CD4-positive, alpha-beta T cell treated with Interleukin-1 beta for 1 hour (primary cell): ENCODE measurements at places on chromosomes 13 and 19.

- no peak for DNase-seq
Measured at GRCh38 chr19:45976178-45976577, 2.5 kb upstream of the NOVA2 start.

- DNase-seq, result peak; percentile 65
Measured at GRCh38 chr19:7658219-7658686, 10.6 kb upstream of the RETN start.

DNA sequence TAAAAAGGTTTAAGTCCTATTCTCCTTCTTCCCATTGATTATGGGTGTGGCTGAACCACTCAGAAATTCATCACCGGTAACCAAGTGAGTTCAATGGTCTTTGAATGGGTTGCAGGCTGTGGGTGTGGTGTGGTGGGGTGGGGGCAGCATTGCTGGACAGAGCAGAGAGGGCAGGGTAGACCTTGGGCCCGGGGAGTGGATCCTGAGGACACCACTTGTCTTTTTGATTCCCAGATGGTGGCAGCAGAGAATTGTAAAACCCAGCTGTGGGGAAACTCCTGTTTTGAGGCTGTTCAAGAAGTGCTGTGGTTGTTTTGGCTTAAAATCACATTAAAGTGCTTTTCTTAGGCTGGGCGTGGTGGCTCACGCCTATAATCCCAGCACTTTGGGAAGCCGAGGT, 45.8 kb upstream of the RGCC start:
- DNase-seq, result peak; percentile 29

- DNase-seq, result peak; percentile 81
Measured at GRCh38 chr19:11422163-11423065, 3.3 kb upstream of the RGL3 start.

DNA sequence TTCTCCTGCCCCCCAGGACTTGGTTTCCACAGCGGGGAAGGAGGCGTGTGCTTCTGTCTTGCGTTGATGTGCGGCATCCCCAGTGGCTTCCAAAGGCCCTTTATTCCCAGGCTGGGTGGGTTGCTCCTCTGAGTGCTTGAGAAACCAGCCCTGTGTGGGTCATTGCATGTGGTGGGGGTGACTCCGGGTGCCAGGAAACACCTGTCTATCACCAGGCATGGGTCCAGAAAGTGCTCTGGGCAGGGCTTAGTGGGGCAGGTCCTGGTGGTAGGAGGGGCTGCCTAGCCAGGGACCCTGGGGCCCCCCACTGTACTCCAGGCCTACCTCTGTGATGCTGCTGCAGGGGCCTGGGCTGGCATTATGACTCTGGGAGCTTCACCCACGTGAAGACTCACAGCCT, 9.6 kb downstream of the DDA1 start:
- DNase-seq, result no peak

GRCh38 chr13:103192511-103193135, 126.4 kb upstream of the SLC10A2 start:
- DNase-seq, result no peak

DNA sequence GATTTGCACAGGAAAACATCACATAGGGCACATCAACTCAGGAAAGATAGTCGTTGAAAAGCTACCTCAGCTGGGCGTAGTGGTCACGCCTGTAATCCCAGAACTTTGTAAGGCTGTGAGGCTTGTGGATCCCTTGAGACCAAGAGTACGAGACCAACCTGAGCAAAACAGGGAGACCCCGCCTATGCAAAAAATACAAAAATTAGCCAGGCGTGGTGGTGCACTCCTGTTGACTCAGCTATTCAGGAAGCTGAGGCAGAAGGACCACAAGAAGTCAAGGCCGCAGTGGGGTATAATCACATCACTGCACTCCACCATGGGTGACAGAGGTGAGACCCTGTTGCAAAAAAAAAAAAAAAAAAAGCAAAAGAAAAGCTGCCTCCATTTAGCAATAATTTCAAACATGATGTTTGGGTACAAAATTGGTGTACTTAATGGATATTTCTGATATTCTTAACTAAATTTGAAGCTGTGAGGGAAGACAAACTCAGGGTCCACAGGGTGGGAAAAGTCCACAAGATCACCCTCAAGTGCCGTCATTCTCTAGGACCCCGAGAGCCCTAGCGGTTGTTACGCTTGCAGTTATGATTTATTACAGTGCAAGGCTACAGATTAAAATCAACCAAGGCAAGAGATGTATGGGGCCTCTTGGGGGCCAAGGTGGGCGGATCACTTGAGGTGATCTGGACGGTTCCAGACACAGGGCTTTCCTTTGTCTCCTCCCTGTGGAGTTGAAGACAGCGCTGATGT, 42.5 kb upstream of the LDLR start:
- DNase-seq, result no peak

DNA sequence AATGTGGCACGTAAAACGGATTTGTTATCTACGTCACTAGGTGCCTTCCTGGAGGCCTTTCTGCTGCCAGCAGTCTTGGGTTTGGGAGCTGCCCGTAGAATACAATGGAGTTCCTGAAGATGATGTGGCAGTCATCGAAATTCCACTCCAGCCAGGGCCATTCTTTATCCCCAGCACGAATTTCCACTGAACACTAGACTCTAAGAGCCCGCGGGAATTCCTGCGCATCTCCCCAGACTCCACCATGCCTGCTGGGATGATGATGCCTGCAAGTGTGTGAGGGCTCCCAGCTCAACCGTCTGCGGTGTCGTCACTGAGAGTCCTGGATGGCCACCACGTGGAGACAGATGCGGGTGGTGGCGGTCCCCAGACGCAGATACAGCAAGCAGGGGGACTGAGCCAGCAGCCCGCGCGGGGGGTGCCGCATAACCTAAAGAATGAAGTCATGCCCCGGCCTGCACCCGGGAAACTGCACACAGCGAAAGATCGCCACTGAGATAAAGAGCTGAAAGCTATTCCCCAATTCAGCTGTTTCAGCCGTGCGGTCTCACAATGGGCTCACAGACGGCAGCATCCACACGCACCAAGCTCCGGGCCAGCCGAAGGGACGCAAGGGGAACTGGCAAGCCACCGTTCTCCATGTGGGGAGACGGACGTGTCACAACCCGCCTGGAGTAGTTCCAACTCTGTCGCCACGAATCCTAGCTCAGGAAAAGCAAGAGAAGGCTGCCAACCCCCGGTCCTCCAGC, 41.1 kb downstream of the COL4A1 start:
- DNase-seq, result no peak

DNA sequence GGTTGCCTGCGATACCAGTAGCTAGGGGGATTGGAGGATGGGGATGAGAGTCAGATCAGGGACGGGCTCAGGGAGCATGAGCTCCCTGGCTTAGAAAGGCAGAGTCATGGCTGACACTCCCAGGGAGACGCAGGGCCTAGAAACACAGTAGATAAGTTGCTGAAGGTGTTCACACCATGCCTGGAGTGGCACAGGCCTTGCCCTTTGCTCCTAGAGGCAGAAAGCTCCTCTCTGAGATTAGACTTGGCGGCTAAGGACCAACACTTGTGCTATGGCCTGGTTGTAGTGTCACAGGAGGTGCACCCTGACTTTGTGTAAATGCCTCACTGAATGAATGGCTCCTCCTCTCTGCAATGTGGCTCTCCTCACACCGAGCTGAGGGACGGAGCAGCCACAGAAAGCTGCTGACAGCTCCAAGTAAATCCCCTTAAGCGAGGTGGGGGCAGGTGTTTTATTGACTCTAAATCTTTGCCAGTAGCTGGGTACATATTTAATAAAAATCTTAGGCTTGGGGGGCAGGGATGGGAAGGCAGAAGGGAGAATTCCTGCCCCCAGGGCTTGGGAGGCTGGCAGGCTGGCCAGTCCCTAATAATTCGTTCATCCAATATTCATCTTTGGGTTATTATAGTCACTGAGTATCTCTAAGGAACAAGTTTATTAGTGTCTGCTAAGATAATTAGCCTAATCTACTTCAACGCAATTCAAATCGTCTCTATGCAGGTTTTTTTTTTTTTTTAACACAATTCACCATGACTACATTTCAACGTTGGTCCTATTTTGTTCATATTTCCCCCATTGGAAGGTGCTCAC, 54.9 kb downstream of the SIAH3 start:
- DNase-seq, result no peak

DNA sequence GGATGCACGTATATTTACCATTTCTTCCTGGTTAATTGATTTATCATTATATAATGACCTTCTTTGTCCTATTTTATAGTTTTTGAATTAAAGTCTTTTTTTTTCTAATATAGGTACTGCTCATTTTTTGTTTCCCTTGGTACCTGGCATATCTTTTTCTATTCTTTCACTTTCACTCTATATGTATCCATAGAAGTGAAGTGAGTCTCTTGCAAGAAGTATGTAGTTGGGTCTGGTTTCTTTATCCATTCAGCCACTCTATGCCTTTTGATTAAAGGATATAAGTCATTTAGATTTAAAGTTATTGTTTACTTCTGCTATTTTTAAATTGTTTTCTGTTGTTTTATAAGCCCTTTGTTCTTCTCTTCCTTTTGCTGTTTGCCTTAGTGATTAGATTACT, 194.3 kb upstream of the SLITRK6 start:
- no peak for DNase-seq

GRCh38 chr19:11485245-11485837, 4.5 kb upstream of the ELAVL3 start:
- no peak for DNase-seq

- peak; percentile 15 for DNase-seq
Measured at GRCh38 chr13:99124794-99125316, 75.8 kb upstream of the UBAC2 start.

DNA sequence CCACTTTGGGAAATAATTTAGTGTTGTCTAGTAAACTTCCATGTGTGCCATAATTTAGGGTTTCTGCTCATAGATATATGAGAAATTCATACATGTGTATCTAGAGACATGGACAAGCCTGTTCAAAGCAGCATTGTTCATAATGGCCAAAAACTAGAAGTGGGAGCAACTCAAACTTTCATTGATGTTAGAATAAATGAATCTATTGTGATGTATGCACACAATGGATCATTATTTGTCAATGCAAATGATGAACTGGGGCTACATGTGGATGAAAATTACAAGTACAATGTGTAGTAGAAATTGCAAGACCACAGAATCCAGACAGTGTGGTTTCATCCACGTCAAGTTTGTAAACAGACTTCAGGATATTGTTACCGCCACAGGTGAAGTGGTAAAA, 284.7 kb downstream of the SLC7A1 start:
- DNase-seq, result no peak

DNA sequence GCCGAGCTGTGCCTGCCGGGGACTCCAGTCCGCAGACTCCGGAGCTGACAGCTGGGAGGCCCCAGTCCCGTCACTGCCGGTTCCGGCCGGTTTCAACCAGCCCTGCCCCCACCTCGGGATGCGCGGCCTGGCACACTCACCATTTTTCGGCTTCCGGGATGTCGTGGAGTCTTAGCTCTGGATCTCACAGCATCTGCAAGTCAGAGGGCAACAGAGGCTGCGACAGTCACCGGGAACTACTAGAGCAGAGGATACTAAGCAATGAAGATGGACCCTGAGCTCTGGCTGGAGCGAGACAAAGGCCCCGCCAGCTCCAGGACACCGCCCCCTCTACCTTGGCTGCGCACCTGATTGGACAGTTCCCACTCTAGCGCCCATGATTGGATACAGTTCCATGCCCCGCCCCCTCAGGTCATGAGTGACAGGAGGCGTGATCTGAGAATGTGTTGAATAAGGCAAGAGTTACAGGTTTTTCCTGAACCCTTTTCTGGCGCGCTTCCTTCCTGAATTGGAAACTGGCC, at the start of gene ZNF682:
ZNF682 (minus strand) TSS at position 303 of the 521 bp plus-strand sequence; CDS start at position 143, 160 bp downstream.
- peak; percentile 96 for DNase-seq

- no peak for DNase-seq
Measured at GRCh38 chr19:29745253-29745652, 30.2 kb upstream of the C19orf12 start.

DNA sequence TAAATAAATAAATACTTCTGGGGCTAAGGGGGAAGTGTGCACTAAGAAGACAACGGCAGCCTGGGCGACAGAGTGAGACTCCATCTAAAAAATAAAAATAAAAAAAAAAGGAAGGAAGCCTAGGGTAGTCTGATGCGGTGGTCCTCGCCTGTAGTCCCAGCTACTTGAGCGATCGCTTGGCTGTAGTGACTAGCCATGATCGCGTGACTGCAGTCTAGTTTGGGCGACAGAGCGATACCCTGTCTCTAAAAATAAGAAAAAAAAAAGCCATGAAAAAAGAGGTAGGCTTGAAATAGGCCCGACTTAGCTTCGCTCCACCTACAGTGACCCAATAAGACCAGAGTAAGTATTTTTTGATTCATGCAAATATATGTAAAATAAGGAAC, 661 bp upstream of the BABAM1 start:
- DNase-seq, result no peak

- no peak for DNase-seq
Measured at GRCh38 chr19:33606556-33606955, 15.2 kb upstream of the CHST8 start.

- DNase-seq, result no peak
Measured at GRCh38 chr13:34065928-34066327, 248.0 kb downstream of the RFC3 start.

DNA sequence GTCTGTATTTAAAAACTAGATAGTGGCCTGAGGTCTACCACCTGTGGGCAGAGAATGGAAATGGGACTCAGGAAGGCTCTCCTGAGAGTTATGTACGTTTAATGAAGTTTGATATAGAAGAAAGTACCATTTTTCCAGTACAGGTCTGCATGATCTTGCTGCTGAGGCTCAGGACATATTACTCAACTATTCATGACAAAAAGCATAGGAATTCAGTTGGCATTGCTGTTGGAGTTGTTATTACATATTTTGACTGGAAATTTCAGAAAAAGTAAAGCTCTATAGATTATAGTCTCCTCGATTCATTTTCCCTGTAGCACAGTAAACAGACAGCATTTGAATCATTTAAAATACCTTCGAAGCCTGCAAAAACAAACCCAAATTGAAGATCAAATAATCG, 469.8 kb downstream of the DCT start:
- no peak for DNase-seq

GRCh38 chr19:44593294-44593693, 20.1 kb upstream of the IGSF23 start:
- no peak for DNase-seq

DNA sequence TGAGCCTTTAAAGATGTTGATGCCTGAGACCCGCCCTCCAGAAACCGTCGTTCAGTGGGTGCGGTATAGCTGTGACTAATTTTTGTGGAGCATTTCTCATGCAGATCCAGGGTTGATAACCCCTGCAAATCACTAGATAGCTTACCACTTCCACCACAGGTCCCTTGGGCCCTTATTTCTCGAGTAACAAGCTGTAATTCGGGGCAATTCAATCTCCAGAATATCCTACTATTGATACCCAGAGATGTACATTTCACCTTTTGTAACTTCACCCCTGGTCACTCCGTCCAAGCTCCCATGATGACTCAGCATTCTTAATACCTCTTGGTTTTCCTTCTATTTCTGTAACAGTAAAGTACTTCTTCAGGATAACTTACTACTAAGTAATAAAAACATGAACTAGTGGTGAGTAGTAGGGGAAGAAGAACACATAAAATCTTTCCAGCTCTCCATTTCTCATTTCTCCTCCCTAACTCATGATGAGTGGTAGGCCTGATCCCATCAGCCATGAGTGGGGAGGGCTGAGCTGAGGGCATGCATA, 71.9 kb upstream of the UBL3 start:
- DNase-seq, result no peak

DNA sequence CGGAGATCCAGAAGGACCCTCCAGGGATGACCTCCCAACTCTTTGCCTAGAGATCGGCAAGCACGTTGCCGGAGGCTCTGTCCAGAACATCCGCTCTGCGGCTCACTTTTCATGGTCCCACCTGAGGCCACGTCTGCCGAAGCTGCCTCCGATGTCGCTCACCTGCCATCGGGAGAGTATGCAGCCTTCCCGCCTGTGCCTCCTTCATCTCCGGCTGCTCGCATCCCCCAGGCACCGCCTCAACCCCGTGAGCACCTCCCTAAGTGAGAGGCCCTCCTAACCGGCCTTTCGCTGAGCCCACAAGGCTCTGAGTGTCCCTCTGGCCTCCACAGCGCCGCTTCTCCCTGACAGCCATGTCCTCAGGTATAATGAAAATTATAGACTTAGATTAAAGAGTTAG, 275.1 kb downstream of the EFNB2 start:
- no peak for DNase-seq
